ENCODE measurements at places on chromosomes 3 and 15.

DNA sequence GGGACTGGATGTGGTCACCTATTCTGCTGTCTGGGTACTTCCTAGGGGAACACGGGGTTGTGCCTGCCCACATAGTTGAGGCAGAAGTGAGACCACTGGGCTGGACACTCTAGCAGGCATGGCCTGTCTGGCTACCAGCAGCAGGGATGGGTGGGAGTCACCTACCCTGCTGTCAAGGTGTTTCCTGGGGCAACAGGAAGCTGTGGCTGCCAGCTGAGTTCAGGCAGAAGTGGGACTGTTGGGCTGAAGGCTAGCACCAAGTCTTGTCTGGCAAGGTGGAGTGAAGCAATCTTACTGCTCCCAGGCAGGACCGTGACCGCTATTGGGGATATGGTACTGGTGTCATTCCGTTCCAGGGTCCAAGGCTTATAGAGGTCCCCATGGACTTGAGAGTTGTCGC lies 20.3 kb upstream of the ZDHHC23 start:
- no peak overlapping the region for H3K4me3 ChIP-seq
- no peaks in the 10 kb centered on the region for H3K4me1 ChIP-seq
- peaks cover 11% of the 10 kb centered on the region for H3K27me3 ChIP-seq
- H3K36me3 ChIP-seq, result no peaks in the 10 kb centered on the region

- H3K4me3 ChIP-seq, result no peak overlapping the region
- no peaks in the 10 kb centered on the region for H3K4me1 ChIP-seq
- H3K27me3 ChIP-seq, result no peaks in the 10 kb centered on the region
- no peak for DNase-seq
- H3K27ac ChIP-seq, result no peak overlapping the region
- no peaks in the 10 kb centered on the region for H3K36me3 ChIP-seq
These were observed 25.2 kb upstream of the CLSTN2 start for GRCh38 chr3:139909811-139910210.

DNA sequence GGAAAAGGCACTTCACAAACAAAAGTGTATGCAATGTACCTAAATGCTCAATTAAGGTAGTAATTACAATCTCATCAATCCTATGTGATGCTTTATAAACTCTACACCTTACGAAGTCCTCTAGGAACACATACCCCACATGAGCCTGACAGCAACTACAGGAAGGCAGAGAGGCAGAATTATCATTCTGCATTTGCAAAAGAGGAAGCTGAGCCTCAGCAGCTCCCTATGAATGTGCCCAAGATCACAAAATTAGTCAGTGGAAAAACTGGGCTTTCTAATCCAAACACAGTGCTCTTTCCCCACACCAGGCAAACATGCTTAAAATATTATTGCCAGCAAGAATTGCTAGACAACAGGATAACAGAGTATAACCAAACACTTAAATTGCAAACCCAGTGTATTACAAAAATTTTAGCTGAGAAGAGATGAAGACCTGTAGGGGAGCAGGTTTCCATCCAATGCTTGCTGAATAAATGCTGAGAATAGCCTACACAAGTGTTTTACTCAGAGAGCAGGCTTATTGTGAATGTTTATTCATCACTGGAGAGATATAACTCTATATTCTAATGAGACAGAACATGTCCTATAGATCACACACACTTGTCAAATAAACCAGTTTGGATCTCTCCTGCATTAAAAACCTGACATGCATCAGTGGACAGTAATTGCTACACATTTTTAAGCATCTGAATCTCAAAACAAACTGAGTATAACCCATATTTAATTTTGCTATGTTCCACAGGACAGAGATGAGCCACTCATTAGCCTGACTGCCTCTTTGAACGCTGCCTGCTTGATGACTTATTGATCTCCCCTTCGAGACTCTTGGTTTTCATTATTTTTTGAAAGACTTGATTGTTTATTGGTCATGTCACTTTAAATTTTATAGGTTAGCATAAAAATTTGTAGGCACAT lies 62.2 kb downstream of the PLCH1 start:
- H3K4me3 ChIP-seq, result no peak overlapping the region
- peaks cover 9% of the 10 kb centered on the region for H3K27me3 ChIP-seq
- H3K4me1 ChIP-seq, result no peaks in the 10 kb centered on the region
- H3K36me3 ChIP-seq, result no peaks in the 10 kb centered on the region

DNA sequence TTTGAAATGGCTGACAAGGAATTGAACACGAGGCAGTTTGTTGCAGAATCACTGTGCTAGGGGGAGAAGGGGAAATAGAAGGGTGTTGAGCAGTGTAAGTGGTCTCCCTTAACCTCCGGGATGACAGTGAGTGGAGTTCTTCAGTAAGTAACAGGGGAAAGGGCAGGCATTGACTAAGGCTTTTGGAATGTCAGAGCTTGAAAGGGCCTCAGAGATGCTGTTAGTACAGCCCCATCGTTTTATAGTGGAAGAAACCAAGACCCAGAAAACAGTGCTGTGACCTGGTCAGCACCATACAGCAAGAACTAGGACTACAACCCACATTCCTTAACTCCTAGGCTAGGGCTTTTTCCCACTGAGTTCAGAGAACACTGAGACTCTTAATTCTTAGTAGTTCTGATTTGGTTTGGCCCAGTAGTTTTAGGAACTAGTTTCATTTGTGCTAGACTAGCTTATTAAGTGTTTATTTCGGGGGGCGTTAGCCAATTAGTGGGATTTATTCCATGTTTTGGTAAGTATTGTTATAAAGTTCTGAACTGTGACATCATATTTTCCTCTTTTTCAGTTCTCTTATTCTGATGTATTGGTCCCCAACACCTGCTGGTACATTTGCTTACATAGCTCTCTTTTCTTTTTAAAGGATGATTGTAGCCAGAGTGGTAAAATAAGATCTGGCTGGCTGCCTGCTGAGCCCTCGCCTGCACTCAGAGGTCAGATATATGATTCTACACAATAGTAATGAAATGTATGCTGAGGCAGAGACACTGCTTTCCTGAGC lies 34.2 kb downstream of the RAB11A start:
- H3K4me3 ChIP-seq, result no peak overlapping the region
- H3K4me1 ChIP-seq, result peaks cover 30% of the 10 kb centered on the region
- no peaks in the 10 kb centered on the region for H3K27me3 ChIP-seq
- peak overlapping the region; percentile 43 for H3K27ac ChIP-seq
- peaks cover 45% of the 10 kb centered on the region for H3K36me3 ChIP-seq

GRCh38 chr3:54866251-54866650 lies 61.6 kb downstream of the LRTM1 start:
- H3K4me1 ChIP-seq, result no peaks in the 10 kb centered on the region
- no peak overlapping the region for H3K27ac ChIP-seq
- no peak overlapping the region for H3K4me3 ChIP-seq
- no peaks in the 10 kb centered on the region for H3K27me3 ChIP-seq

- H3K36me3 ChIP-seq, result no peaks in the 10 kb centered on the region
- no peak for DNase-seq
- no peaks in the 10 kb centered on the region for H3K4me1 ChIP-seq
- H3K4me3 ChIP-seq, result no peak overlapping the region
- no peak overlapping the region for H3K27ac ChIP-seq
- H3K27me3 ChIP-seq, result no peaks in the 10 kb centered on the region
These were observed 730.3 kb downstream of the ZNF385D start for GRCh38 chr3:21020681-21021080.

DNA sequence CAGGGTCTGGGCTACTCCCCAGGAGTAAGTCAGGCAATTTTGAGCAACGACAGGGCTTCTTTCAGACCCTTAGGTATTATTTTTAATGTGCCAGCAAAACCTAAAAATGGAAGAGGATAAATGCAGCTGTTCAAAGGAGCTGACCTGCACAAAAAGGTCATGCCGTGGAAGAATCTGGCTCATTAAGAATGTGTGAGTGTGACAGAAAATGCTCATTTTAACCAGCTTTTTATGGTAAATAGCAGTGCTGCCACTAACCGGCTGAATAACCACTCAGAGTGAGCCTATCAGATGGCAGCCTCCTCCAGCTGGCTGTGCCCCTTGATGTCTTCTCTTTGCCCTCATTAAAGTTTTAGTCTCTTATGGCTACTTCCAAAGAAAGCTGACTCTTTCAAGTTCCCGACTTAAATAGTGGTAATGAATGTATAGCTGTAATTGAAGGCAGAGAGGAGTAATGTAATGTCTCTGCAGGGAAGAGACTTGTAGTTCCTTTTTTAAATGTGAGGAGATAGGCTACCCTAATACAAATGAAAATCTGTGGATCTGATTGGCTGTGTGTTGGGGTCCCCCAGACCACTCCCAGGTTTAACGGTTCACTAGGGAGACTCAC lies 9.5 kb upstream of the FSTL1 start:
- no peaks in the 10 kb centered on the region for H3K36me3 ChIP-seq
- H3K27ac ChIP-seq, result no peak overlapping the region
- no peak overlapping the region for H3K4me3 ChIP-seq
- DNase-seq, result no peak

DNA sequence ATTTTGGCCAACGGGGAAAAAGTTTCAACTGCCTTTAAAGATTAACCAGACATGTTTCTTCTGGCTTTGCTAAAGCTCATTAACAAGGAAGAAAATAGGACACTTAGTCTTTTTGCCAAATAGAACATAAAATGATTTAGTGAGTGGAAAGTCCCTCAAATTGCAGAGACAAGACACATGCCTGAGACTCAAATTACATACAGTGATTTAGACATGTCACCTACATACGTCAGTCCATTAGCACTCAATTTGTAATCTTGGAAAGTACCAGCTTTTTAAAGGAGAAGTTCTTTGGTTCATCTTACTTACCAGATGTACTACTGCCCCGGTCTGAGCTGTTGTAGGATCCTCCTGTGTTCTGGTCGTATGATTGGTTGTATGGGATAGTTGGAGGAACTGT lies 1134.2 kb downstream of the ROBO1 start:
- no peak overlapping the region for H3K27ac ChIP-seq
- H3K36me3 ChIP-seq, result no peaks in the 10 kb centered on the region
- H3K4me1 ChIP-seq, result no peaks in the 10 kb centered on the region
- no peak for DNase-seq
- H3K27me3 ChIP-seq, result no peaks in the 10 kb centered on the region

DNA sequence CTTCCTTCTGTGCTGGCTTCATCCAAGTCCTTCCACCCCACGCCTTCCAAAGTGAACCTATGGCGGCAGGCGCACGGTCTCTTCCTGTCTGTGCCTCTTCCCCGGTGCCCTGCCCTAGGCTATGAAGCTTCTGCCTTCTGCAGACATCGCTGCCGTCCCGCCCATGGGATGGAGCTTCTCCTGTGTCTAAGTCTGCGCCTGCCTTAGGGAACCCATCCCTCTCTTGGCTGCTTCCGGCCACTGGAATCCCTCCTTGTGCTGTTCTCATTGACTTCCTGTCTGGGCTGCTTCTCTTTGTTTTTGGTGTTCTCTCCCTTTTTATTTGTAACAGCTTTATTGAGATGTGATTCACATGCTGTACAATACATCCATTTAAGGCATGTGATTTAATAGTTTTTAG lies 17.2 kb downstream of the CHCHD6 start:
- H3K27me3 ChIP-seq, result no peaks in the 10 kb centered on the region
- no peak for DNase-seq
- H3K36me3 ChIP-seq, result no peaks in the 10 kb centered on the region
- no peak overlapping the region for H3K27ac ChIP-seq
- no peak overlapping the region for H3K4me3 ChIP-seq
- H3K4me1 ChIP-seq, result no peaks in the 10 kb centered on the region

DNA sequence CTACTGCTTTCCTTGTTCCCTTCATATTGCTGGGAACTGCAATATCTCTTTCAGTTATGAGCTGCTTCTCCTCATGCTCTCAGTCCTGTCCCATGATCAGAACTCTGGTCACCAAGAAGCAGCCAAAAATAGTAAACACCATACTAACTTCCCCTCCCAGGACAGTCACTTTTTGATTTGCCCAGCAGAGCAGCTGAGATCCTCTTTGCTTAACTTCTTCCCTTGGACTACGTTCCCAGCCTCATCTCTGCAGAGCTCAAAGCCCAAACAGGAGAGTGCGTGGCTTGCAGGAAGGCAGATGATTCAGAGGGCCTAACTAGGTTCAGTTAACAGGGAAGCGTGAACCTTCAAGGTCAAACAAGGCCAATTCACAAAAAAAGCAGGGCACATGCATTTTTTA lies 153.2 kb downstream of the CTNNB1 start:
- no peak for DNase-seq
- H3K4me1 ChIP-seq, result no peaks in the 10 kb centered on the region
- H3K27ac ChIP-seq, result no peak overlapping the region
- H3K36me3 ChIP-seq, result no peaks in the 10 kb centered on the region
- no peak overlapping the region for H3K4me3 ChIP-seq

DNA sequence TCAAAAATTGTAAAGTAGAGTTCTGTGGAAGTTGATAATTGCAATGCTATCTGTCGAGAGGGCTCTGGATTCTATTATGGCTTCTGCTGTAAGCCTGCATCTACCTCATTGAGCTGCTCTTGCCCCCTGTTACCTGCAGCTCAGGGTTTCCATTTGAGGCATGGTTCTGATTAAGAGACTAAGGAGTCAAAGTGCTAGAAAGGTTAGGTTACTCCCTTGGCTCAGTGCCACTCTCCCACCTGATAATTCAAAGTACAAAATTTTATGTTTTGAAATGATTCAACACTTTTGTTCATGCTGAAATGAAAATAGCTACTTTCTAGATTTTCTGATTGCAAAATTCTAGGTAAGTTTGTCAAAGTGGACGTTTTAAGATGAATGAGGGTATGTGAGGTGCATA lies 220.5 kb upstream of the SATB1 start:
- H3K4me3 ChIP-seq, result no peak overlapping the region
- peaks cover 71% of the 10 kb centered on the region for H3K4me1 ChIP-seq
- peaks cover 22% of the 10 kb centered on the region for H3K36me3 ChIP-seq
- H3K27me3 ChIP-seq, result no peaks in the 10 kb centered on the region

DNA sequence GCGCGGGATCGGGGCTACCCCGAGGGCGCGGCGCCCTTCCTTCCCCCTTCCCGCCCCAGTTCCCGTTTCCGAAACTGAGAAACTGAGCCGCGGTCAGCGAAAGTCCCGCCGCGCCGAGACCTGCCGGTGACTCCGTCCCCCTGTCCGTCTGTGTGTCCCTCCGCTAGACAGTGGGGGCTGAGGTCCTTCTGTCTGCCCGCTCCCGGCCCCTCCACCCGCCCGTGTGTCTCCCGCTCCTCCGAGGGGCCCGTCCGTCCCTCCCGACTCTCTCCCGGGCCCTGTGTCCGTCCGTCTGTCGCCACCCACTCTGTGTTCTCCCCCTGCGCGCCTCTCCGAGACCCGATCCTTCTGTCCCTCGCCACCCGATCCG lies 426 bp downstream of the PRKCD start:
- DNase-seq, result no peak
- peaks cover 31% of the 10 kb centered on the region for H3K27me3 ChIP-seq
- peaks cover 13% of the 10 kb centered on the region for H3K36me3 ChIP-seq
- peak overlapping the region; percentile 87 for H3K4me3 ChIP-seq
- H3K4me1 ChIP-seq, result peaks cover 27% of the 10 kb centered on the region

GRCh38 chr3:116254541-116254940 lies 190.7 kb downstream of the LSAMP start:
- H3K4me1 ChIP-seq, result no peaks in the 10 kb centered on the region
- H3K36me3 ChIP-seq, result no peaks in the 10 kb centered on the region
- H3K27ac ChIP-seq, result no peak overlapping the region
- no peak for DNase-seq

Data from activated CD4-positive, alpha-beta T cell treated with anti-CD3 and anti-CD28 coated beads, Interleukin-2, amount 10 ng/mL, durations not matched to agents 24 days and 14 days (primary cell).